Stimulated activated CD4-positive, alpha-beta T cell treated with anti-CD3 and anti-CD28 coated beads, Interleukin-1b, Interleukin-23, amount 100 ng/mL, for 4 hours (primary cell): ENCODE measurements at places on chromosomes 4 and X.
A peak's percentile ranks its signal among the peaks of the same experiment; 100 is the strongest.

- no peak for DNase-seq
Measured at GRCh38 chrX:95156566-95156965, 1482.6 kb downstream of the FAM133A start.

DNA sequence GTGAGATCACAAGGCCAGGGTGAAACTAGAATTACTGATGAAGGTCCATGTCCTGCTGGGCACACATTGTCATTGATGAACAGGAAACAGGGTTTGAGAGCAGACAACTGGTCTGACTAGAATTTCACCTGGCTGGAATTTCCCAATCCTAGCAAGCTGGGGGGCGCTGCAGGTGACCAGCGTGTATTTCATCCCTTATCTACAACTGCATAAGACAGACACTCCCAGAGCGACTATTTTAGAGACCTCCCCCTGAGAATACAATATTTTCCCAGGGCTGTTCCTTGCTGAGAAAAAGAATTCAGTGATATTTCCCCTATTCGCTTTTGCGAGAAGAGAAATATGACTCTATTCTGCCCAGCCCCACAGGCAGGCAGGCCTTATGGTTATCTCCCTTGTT, 432.6 kb upstream of the GALNT7 start:
- DNase-seq, result no peak

GRCh38 chrX:1170243-1170642, 42.2 kb downstream of the CRLF2 start:
- no peak for DNase-seq

DNA sequence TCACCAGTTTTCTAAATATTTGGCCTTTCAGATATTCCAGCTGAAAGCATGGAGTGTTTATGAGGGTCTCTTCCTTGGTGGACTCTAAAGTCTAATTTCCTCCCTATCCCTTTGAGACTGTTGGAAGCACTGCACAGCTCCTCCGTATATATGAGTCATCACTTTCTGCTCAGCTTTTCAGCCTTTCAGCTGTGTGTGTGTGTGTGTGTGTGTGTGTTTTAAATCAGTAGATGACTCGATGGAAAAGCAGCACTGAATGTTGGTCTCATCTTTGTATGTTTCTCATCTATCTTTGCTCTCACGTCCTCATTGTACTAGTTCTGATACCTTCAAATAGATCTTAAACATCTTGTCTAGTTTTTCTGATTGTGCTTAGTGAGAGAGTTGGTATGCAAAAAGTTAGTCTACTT, 81.6 kb downstream of the ZFX start:
- no peak for DNase-seq

GRCh38 chr4:5998333-5998936, 19.8 kb downstream of the C4orf50 start:
- peak; percentile 7 for DNase-seq

DNA sequence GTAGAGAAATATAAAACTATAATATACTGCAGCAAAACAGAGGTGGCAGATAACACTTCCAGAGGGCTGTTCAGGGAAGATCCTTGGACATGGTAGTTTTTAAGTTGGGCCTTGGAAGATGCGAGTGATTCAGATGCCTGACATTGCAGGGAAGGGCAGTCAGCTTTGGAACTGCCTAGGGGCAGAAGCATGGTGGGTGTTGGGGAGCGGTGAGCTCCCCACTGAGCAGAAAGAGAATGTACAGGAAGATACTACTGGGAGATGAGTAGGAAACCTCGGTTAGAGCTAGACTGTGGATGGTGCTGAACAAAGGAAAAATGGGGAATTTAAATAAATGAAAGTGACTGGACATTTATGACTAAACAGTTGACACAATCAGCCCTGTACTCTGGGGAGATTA, 24.9 kb upstream of the SEC24B start:
- DNase-seq, result no peak

GRCh38 chr4:7382634-7383014, 52.1 kb downstream of the PSAPL1 start:
- DNase-seq, result no peak

- no peak for DNase-seq
Measured at GRCh38 chrX:112113460-112113859, 30.9 kb upstream of the TRPC5 start.

GRCh38 chr4:78356251-78356786, 195.3 kb upstream of the ANXA3 start:
- no peak for DNase-seq

DNA sequence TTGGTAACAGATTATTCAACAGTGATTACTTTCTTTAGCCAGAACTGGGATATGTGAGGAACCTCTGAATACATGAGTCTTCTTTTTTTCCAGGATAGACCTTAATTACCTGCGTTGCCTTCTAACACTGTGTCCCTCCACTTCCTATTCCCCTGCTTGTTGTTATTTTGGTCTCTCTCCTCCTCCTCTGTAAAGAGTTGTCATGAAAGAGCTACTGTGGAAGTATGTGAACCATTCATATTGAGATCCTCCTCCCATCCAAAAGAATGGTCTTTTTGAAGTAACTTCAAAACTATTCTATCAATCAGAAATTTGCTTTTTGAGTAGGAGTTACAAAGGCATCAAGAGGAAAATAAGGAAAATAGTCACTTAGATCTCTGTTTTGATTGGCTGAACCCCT, 420.0 kb upstream of the TENM3 start:
- no peak for DNase-seq

GRCh38 chr4:157728215-157728614, 444.6 kb downstream of the GASK1B start:
- DNase-seq, result no peak

DNA sequence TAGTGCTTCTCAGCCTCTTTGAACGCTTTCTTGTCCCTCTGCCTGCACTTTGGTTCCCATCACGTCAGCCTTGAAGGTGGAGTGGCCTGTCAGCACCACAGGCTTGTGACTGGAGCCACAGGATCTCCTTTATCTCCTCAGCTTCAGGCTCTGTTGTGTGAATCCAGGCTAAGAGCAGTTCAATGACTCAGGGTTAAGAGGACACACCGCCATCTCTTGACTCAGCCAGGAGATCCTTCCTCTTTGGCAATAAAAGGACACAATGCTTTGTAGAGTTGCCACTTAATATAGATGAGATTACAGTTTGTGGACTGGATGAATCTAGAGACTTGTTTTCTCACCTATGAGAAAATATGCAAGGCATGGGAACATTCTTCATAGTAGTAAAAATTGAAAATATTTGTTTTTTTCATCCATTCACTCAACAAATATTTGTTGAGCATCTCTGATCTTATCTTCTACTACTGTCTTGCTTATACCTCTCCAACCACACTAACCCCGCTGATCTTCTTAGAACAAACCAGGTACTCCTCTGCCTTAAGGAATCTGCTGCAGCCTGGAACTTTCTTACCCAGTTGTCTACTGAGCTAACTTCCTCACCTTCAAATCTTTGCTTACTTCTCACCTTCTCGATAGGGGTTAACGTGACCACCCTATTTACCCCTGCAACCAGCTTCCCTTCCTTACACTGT, 62.3 kb downstream of the UCHL1 start:
- DNase-seq, result no peak

DNA sequence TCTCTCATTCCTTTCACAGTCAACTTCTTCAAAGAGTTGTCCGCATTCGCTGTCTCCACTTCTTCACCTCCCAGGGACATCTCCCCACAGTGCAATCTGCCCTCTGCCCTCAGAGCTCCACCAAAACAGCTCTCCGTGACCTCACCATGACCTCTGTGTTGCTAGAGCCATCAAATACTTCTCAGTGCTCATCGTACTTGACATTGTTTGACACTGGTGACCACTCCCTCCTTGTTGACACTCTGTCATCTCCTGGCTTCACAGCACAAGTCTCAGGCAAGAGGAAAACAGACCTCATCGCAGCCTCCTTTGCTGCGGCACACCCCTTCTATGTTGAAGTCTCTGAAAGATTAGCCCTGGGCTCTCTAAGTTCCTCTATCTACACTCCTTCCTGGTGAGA, 90.5 kb upstream of the CCDC160 start:
- DNase-seq, result no peak

DNA sequence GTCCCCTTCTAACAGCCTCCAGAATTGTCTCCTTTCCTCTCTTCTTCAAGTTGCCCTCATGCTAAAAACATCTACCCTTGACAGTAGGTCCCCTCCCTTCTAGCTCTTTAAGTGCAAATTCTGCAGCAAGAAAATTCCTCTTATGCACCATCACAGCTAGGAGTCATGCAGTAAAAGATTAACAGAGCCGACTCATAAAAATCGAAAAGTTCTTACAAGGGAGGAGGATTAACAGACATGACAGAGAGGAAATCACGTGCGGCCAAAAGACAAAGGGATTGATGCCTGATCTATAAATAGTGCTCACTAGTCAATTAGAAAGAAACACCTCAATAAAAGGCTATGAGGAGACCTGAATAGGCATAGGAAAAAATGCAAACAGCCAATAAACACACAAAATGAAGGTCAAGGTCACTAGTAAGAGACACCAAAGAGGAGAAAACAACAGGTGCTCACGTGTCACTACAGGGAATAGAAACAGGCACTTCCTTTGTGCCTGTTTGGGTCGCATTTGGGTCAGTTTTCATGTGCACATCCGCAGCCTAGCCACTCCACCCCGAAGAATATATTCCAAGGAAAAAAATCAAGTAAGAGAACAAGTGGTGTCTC, 3.4 kb downstream of the RNF212 start:
- no peak for DNase-seq

DNA sequence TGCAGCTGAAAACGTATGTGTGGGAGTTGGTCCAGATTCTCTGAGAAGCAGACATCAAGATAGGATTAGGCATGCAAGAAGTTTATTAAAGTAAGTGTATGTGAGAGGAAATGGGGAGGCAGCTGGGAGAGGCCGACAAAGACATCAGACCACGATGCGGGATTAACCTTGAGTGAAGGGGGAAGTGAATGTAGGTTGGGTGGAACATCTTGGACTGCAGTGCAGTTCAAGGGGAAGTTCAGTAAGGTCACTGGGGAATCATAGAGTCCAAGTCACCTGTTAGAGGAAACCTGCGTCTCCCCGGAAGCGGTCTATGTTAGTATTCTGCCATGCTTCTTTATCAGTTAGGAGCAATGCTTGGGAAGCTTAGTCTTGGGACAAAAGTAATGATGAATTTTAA, 22.0 kb downstream of the CXCL8 start:
- no peak for DNase-seq

GRCh38 chr4:113183032-113183605, 133.7 kb downstream of the ANK2 start:
- DNase-seq, result no peak

GRCh38 chrX:63282828-63283227, 68.3 kb downstream of the SPIN4 start:
- no peak for DNase-seq

GRCh38 chr4:170853422-170854021, 763.8 kb upstream of the AADAT start:
- no peak for DNase-seq

DNA sequence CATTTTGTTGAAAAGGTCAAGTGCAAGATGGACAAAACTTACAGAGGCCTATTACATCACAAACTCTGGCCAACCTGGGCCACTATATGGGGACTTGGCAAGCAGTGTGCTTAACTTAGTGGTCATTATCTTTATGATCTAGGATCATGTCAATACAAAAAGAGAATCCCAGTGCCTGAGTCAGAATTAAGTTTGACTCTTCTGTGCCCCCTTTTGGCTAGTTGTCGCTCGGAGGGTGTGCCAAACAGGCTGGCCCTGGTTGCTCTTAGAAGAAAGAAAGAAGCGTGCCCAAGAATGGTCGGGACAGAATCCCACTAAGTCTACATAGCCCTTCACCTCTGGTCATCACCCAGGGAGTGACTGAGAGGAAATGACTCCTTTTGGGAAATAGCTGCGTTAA, 100.1 kb downstream of the EIF4E start:
- DNase-seq, result peak; percentile 34

DNA sequence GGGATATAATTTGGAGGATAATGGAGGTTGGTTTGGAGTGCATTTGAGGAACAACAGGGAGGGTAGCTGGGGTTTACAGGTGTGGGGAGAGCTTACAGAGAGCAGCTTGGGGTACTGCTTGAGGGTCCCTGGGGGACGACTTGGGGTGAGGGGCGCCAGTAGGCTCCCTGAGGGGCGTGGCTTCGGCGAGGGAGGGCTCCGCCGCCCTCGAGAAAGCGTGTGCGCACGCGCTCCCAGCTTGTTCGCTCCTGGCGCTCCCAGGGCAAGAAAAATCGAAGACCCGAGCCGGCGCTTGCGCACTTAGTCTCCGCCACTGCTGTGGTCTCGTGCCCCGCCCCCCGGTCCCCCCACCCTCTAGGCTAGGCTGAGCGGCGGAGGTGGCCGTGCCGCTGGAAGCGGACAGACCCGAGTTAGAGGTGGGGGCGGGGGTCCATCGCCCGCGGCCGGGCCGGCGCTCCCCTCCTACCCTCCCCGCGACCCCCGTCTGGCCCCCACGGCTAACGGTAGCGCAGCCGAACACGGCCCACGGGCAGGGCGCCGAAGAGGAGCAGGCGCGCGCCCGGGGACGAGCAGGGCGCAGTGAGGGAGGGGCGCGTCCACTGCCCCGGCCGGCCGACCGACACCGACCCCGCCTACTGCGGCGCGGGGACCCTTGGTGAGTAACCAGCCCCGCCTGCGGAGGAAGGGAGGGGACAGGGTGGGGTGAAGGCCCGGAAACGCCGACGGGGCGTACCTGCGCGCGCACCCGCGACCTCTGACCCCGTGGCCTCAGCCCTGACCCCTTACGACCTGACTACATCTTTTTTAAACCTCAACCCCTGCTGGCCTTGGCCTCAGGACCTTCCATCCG, 5.4 kb upstream of the CCDC120 start:
- peak; percentile 51 for DNase-seq

DNA sequence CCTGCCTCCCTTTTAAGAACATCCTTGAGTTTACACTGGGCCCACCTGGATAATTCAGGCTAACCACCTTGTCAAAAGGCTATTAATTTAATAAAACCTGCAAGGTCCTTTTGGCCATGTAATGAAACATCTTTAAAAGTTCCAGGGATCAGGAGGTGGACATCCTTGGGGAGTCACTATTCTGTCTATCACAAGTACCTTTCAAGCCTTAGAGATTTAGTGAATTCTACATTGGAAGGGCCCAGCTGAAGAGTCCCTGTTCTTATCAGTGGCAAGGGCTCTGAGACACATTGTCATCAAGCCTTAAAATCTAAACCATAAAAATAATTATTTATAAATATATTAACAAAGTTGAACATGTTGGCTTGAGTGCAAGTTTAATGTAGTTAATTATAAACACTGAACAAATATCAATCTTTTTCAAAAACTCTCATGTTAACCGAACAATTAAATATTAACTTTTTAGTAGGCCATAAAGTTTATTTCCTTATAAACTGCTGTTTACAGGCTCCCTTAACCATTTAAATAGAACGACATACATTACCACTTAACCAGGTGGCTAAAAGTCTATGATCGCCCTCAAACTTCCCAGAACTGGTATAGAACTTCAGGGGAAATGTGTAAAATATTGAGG, 104.4 kb upstream of the CBR4 start:
- DNase-seq, result no peak

GRCh38 chrX:150690126-150690525, 3.1 kb upstream of the MTMR1 start:
- DNase-seq, result no peak

DNA sequence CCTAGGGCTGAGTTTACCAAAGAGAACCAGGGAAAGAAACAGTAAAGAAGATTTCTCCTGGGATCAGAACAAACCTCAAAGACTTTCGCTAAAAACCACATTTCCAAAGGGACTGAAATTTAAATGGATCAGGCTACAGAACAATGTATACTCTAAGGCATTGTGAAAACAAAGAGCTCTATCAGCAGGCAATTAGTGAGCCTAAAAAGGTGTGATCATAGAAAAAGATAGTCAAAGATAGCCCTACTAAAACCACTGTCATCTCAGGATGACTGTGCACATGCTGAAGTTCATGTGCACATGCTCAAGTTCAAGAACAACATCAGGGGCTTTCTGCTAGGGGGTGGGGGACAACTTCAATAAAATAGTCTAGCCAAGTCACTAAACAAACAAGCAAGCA, 12.9 kb upstream of the SMIM10L2A start:
- DNase-seq, result no peak
